ENCODE measurements at places on chromosomes 7 and 10.
A peak's percentile ranks its signal among the peaks of the same experiment; 100 is the strongest.

GRCh38 chr7:17745610-17746009 lies 194.7 kb downstream of the SNX13 start:
- H3K4me3 ChIP-seq = no peak overlapping the region
- H3K27ac ChIP-seq = no peak overlapping the region
- no peak for DNase-seq
- no peaks in the 10 kb centered on the region for H3K36me3 ChIP-seq
- H3K27me3 ChIP-seq = peaks cover 7% of the 10 kb centered on the region
- H3K4me1 ChIP-seq = no peaks in the 10 kb centered on the region

DNA sequence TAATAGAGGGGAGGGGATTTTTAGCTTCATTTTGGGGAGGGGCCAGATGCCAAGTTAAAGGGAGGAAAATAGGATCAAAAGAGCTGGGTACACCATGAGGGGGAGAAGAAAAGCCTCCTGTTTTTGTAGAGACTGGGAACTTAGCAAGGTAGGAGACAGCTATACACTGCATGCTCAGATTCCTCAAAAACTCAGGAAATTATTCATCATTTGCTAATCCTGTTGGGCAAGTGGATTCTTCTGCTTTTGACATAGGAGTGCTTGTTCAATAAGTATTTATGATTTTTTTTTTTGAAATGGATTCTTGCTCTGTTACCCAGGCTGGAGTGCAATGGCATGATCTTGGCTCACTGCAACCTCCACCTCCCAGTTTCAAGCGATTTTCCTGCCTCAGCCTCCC lies 73.4 kb downstream of the LYZL2 start:
- H3K4me1 ChIP-seq = peaks cover 17% of the 10 kb centered on the region
- DNase-seq = no peak
- H3K27me3 ChIP-seq = peaks cover 3% of the 10 kb centered on the region
- H3K4me3 ChIP-seq = no peak overlapping the region

GRCh38 chr10:132112611-132113010 lies 46.9 kb downstream of the JAKMIP3 start:
- H3K36me3 ChIP-seq = no peaks in the 10 kb centered on the region
- peaks cover 5% of the 10 kb centered on the region for H3K27me3 ChIP-seq
- peaks cover 11% of the 10 kb centered on the region for H3K4me1 ChIP-seq
- peak; percentile 78 for DNase-seq
- H3K4me3 ChIP-seq = no peak overlapping the region
- H3K27ac ChIP-seq = no peak overlapping the region

- H3K27ac ChIP-seq = no peak overlapping the region
- H3K4me1 ChIP-seq = peaks cover 2% of the 10 kb centered on the region
- H3K27me3 ChIP-seq = peaks cover 33% of the 10 kb centered on the region
- no peaks in the 10 kb centered on the region for H3K36me3 ChIP-seq
- no peak overlapping the region for H3K4me3 ChIP-seq
- no peak for DNase-seq
These were observed 40.0 kb downstream of the FANK1 start for GRCh38 chr10:125936331-125936730.

DNA sequence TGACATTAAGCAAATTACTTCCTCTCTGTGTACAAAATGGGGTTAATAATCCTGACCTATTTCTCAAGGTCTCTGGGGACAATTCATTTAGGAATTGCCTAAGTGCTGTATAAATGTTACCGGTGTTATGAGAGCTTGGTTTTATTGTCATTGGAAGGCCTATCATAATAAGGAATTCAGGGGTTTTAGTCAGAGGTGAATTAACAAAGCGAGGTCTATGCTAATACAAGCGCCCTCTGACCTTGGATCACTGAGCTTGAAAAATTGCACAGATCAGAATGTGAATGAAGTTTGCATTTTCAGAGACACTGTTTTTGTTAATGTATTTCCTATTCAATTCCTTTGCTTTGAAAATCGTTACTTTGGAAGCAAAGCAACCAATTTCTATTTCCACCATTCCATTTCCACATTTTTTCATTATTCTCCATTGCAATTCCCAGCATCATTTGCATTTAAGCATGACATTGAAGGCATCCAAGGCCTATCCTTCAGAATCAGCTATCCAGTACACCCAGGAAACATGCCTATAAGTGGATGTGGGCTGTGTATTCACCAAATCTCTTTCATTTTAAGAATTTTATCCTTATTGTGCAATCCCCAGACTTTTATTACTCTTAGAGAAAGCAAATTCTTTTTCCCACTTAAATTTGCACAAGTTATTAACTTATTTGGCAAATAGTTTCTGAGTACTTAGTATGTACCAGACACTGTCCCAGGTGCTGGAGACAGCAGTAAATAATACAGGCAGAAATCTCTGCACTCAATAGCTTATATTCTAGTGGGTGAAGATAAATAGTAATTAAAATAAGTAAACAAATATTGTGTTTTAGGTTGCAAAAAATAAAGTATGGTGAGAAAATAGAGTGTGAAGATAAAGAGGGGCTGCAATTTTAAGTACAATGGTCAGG lies 133.1 kb downstream of the NRCAM start:
- no peak overlapping the region for H3K4me3 ChIP-seq
- peaks cover 2% of the 10 kb centered on the region for H3K36me3 ChIP-seq
- no peak overlapping the region for H3K27ac ChIP-seq
- DNase-seq = no peak

- no peaks in the 10 kb centered on the region for H3K27me3 ChIP-seq
- peak overlapping the region; percentile 4 for H3K4me3 ChIP-seq
- H3K36me3 ChIP-seq = no peaks in the 10 kb centered on the region
- peak overlapping the region; percentile 59 for H3K27ac ChIP-seq
These were observed 8.6 kb upstream of the LRRN3 start for GRCh38 chr7:111082351-111082750.

- H3K27me3 ChIP-seq = no peaks in the 10 kb centered on the region
- H3K4me3 ChIP-seq = peak overlapping the region; percentile 55
- H3K27ac ChIP-seq = peak overlapping the region; percentile 87
- no peaks in the 10 kb centered on the region for H3K36me3 ChIP-seq
These were observed 99.9 kb downstream of the CUBN start for GRCh38 chr10:17029581-17030271.

All from osteocyte (in vitro differentiated cells).